ENCODE measurements at places on chromosomes 1 and 21.

DNA sequence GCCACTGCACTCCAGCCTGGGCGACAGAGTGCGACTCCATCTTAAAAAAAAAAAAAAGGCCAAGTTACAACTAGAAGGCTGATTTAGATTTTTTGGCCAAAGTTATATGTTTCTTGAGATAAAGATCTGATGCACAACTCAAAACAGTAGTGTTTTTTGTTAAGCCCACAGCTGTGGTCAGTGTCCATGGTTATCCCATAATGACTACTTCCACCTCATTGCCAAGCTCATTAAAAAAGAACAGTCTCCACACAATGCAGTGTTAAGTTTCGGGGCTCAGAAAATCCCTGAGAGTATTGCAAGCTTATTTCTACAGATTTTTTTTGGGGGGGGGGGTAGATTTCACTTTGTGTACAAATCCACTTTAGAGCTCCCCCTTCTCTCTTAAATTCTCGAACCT is 120.5 kb downstream of the RUNX1 start:
- DNase-seq, result no peak

DNA sequence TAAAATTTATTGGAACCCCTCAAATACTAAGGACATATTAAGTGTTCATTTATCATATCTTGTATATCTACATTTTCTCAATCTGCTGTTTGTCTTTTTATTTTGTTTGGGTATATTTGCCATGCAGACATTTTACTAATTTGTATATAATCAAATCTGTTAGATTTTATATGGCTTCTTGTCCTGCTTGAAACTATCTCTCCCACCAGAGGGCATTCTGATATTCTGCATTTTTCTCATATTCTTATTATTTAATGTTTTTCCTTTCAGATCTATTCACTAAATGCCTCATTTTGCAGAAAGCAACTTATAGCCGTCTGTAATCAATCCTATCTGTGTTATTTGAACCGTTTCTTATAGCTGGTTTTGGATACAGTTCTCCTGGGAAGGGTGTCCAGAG is 745.5 kb downstream of the LRRIQ3 start:
- DNase-seq, result no peak

- peak; percentile 74 for DNase-seq
These were observed 102.3 kb upstream of the TMPRSS2 start for GRCh38 chr21:41610042-41610839.

DNA sequence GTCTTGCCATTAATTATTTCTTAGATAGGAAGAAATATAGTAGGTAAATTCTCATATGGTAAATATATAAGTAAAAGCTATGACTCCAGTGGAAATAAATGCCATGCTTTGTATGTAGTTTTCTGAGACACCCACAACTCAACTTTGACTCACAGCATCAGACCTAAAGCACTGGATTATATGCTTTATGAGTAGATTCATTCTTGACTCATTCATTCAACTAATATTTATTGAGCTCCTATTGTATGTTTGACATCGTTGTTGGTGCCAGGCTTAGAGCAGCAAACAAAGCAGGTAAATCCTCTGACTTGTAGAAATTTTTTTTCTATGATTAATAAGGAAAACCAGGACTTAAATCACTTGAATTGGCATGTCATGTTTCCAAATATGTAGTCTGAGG is 211.4 kb downstream of the PTPRC start:
- DNase-seq, result no peak

Measured in inflammatory macrophage (primary cell).